ENCODE measurements at places on chromosomes 11 and 22.

DNA sequence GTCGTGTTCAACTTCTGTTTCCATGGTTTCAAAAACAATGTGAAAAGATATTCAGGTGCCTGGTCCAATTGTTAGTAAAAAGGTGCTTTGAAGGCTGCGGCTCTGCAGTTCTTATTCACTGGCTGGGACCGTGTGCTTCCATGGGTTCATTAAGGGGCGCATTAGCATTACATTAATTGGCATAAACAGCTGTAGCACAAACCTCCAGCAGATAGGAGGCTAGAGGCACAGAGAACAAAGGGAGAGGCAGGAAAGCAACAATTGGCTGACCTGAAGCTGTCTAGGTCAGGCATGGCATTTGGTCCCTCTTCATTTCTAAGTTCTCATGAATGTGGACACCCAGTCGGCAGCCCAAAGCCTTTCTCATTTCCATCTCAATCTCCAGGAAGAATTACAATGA is 16.6 kb downstream of the PAK1 start:
- DNase-seq: no peak

DNA sequence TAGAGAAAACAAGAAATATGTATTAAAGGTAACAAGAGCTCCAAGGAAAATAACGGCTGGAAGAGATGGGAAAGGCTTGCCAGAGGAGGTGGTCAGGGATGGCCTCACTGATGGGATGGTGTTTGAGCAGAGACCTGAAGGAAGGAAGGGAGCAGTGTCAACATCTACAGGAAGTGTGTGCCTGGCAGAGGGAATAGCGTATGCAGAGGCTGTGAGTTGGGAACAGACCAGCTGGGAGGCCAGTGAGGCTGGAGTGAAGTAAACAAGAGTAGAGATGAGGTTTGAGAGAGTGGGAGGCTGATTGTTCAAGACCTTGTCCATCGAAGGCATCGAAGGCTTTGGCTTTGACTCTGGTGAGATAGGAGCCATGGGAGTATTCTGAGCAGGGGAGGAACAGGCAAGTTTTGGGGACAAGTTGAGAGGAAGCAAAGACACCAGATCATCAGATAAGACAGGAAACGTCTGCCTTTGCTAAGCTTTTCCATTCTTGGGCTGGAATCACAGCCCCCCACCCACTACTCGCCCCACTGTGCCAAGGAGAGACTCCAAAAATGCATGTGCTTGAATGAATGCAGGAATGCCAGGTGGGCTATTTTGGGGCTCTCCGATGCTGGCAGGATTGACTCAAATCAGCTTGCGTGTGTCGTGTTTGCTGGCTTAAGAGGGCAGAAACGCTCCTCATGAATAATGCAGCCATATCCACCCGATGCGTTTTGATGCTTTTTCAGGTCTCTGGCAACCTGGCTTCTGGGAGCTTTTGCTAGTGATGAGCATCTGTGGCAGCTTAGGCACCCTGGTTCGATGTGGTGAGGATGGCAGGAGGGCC is 7.2 kb downstream of the SGSM1 start:
- DNase-seq: no peak

- peak; percentile 62 for DNase-seq
These were observed 69.1 kb downstream of the NAT10 start for GRCh38 chr11:34174412-34175041.

GRCh38 chr11:47914743-47915142 is 65.6 kb upstream of the PTPRJ start:
- no peak for DNase-seq

DNA sequence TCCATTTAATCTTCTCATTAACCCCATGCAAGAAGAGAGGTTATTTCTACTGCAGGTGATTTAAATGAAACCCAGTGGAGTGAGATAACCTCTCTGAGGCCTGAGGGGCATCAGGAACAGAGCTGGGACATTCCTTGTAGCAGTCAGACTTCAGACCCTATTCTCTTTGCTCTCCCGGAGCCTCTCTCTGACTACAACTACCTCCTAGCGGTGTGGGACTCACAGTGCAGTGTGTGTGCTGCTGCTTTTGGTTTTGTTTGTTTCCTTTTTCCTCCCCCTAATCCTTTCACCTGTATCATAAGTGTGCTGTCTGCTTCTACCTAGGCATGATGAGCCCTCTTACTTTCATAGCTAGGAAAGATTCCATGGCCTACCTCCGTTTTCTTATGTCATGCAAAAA is 769.6 kb downstream of the NTM start:
- DNase-seq: no peak

GRCh38 chr11:47002390-47002789 is 65.8 kb downstream of the CSTPP1 start:
- DNase-seq: no peak

GRCh38 chr22:35322126-35322525 is 22.4 kb downstream of the TOM1 start:
- DNase-seq: no peak

- DNase-seq: no peak
These were observed 5.7 kb downstream of the CBLIF start for GRCh38 chr11:59839615-59840014.

DNA sequence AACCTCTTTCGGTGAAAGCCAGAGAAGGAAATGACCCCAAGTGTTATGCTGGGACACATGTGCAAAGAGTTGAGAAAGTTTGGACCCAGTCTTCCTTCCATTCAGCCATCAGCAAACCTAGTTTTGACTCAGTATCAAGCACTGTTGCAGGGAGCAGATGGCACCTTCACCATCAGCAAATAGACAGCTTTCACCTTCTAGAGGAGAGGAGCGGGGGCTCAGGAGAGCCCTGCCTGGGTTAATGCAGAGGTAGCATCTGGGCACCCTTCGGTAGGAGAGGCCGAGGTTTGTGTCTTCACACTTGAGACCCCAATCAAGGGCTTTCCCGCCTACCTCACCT is 16.2 kb upstream of the MFRP start:
- no peak for DNase-seq

GRCh38 chr22:21921729-21922128 is 30.9 kb downstream of the PPM1F start:
- DNase-seq: no peak

DNA sequence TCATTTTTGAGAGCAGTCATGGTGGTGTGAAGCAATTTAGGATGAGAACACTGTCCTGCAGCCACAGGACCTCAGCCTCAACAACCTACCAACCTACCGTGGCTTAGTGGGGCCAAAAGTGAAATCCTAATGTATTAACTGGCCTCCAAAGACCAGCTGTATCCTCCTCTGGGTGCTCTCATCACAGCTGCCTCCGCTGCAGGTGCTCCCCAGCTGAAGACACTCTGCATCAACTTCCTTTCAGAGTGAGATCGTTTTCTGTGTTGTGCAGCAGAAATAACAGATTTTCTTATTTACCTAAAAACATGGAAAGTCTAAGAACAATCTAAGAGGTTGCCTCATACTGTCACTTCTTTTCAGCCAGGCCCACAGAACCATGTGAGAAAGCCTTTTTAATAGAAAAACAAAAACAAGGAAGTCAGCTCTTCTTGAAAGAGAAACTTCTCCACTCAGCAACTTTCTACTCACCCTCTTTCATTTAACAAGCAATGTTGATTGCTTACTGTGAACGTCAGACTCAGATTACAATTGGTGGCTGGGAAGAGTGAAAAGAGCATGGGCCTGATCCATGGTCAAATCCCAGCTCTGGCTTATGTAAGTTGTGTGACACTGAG is 136.1 kb downstream of the TENM4 start:
- DNase-seq: no peak

DNA sequence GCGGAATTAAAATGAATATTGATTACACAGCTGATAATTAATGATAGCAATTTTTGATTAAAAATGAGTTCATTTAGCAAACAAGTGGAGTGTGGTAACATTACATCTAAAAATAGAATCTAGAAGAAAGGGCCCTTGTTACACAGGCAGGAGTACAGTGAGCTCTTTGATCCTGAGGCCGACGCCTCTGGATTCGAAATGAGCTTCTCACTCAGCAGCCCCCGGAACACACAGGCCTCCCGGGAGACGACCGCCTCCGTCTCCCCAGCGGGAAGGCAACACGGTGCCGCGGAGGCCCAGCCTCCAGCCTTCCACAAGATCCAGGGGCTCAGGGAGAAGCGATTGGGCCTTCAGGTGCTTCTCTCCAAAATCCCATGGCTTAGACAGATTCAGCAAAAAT is 379.1 kb downstream of the BRD1 start:
- no peak for DNase-seq

GRCh38 chr11:120169981-120170698 is 32.2 kb upstream of the TRIM29 start:
- no peak for DNase-seq

- DNase-seq: no peak
These were observed 141.4 kb upstream of the E2F8 start for GRCh38 chr11:19382131-19382611.

GRCh38 chr22:50319503-50319951 is 7.3 kb downstream of the DENND6B start:
- no peak for DNase-seq
